ENCODE measurements at places on chromosomes 6 and 20.
A peak's percentile ranks its signal among the peaks of the same experiment; 100 is the strongest.

DNA sequence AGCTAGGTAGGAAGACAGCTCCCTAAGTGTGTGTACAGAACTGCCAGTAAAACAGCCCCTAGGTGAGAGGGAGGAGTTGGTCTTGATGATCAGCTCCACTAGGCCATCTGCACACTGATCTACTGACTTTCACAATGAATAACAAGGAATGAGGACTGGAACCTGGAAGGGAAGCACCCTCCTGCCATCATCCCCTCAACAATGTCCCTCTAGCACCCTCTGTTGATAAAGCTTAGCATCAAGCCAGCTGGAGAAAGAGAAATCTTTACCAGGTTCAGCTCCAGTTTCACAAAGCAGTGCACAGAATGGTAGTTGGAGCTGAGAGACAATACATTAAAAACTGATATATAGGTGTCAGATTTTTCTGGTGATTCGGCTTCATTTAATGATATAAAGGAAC is 57.2 kb upstream of the IRAK1BP1 start:
- DNase-seq, result peak; percentile 7

DNA sequence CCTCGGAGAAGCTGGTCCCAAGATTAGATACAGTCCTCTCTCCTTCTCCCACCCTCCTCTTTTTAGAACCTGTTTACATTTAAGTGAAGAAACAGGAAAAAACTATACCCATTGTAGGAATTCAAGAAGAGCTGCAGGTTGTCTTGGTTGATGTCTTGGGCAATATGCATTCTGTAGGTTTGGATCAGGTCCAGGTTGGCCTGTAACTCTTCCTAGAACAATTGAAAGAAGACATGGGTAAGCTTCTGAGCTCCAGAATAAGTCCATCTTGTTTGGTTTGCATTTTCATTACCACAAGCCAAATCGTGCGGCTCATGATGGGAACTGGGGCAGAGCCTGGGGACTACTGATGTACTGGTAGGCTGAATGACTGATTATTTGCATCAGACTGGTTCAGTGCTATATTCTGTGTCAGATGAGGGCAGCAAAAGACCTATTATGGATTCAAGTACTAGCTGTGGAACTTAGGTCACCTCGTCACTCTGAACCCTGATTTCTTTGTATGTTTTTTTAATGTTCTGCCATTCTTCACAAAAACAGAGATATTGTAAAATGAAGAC is 20.3 kb upstream of the SLA2 start:
- DNase-seq, result peak; percentile 62

GRCh38 chr6:11812951-11813350 is 34.3 kb upstream of the ADTRP start:
- no peak for DNase-seq

DNA sequence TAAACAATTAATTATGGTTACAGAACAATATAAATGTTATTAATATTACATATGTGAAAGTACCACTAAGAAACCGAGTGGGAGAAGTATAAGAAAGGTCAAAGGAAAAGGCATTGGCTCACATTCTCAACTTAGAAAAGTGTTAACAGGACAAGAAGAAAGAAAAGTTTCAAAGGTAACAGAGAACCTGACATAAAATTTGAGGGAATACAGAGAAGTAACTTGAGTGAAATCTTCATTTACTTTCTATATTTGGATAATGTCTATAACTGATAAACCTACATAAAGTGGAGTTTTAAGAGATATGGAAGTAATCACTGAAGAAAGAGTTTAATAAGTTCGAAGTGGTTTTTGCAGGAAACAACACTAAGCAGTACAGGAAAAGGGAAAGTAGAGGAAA is 30.1 kb downstream of the REPS1 start:
- DNase-seq, result no peak

- DNase-seq, result no peak
Observed at GRCh38 chr6:139882234-139882633, 507.8 kb upstream of the CITED2 start.

DNA sequence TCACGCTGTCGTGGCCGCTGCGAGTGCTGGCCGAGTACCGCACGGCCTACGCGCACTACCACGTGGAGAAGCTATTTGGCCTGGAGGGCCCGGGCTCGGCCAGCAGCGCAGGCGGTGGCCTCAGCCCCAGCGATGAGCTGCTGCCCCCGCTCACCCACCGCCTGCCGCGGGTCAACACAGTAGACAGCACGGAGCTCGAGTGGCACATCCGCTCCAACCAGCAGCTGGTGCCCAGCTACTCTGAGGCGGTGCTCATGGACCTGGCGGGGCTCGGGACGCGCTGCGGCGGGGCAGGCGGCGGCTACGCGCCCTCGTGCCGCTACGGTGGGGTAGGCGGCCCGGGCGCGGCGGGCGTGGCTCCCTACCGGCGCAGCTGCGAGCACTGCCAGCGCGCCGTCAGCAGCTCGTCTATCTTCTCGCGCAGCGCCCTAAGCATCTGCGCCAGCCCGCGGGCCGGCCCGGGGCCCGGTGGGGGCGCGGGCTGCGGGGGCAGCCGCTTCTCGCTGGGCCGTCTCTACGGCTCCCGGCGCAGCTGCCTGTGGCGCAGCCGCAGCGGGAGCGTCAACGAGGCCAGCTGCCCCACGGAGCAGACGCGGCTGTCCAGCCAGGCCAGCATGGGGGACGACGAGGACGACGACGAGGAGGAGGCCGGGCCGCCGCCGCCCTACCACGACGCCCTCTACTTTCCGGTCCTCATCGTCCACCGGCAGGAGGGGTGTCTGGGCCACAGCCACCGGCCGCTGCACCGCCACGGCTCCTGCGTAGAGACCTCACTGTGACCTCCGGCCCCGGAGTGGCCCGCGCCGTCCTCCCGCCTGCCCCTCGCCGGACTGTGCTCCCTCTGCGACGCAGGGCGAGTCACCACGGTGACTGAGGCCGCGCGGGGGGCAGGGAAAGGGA is 5.7 kb downstream of the TMEM151B start:
- DNase-seq, result peak; percentile 64

- no peak for DNase-seq
Observed at GRCh38 chr6:82957868-82958245, 107.8 kb downstream of the UBE3D start.

DNA sequence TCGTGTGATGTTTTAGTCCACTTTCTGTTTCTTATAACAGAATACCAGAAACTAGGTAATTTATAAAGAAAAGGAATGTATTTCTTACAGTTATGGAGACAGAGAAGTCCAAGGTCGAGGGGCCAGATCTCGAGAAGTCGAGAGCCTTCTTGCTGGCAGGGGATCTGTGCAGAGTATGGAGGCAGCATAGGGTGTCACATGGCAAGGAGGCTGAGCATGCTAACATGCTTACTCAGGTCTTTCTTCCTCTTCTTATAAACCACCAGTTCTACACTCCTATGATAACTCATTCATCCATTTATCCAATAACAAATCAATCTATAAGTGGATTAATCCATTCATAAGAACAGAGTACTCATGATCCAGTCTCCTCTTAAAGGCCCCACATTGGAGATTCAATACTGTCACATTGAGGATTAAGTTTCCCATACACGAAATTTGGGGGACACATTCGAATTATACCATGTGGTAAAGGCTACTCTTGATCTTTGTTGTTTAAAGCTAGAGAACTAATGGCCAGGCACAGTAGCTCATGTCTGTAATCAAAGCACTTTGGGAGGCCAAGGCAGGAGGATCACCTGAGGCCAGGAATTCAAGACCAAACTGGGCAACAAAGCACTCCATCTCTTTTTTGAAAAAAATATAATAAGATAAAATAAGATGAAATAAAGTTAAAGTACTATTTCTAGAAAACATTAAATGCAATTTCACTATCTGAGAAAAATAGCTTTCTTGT is 2.1 kb downstream of the GOPC start:
- peak; percentile 53 for DNase-seq

- no peak for DNase-seq
Observed at GRCh38 chr6:34032856-34033255, 113.0 kb downstream of the GRM4 start.

DNA sequence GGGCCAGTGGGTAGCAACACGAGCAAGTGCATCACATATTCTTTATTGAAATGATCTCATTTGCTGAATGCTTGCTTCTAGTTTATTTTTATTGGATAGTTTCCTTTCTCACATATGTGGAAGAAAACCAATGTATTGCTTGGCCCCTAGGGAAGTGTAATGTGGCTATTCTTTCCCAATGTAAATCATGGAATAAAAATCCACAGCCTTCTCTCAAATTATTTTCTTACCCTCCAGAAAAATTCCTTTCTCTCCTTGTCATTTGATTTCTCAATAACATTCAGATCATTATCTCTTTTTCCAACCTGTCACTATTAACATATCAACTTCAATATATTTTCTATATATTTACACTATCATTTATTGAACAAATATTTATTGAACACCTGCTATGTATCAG is 51.9 kb upstream of the PTPRK start:
- DNase-seq, result no peak

- peak; percentile 57 for DNase-seq
Observed at GRCh38 chr6:15682965-15683822, 20.4 kb upstream of the DTNBP1 start.

DNA sequence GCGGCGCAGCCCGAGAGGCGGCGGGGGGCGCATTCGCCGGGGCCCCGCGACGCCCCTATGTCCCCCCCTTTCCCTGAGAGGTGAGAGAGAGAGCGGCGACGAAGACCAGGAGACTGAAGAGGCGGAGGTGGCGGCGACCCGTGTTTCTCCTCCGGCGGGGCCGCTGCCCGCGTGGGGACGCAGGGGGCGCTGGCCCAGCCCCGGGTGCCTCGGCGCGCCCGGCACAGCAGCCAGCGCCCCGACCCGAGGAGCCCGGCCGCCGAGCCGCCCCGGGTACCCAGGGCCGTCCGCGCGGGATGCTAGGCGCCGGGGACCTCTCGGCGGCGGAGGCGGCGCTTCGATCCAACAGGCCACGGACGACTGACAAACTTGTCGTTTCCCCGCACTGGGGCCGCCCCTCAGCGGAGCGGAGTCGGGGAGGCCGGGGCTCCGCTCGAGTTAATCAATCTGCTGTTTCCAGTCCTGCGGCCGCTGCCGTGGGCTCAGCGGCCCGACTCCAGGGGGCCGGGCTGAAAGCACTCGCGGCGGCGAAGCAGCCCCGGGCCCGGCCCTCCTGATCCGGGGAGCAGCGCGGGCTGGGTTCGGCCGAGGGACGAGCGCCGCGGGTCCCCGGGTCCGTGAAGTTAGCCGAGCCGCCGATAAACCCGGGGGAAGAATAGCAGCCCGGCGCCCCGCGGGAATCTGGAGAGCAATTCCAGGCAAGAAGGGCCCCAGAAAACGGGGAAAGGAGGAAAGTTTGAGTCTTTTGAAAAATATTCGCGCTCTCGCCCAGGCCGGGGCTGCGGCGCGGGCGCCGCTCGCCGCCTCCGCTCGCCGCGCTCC is 631 bp downstream of the MDGA1 start:
- DNase-seq, result no peak

- no peak for DNase-seq
Observed at GRCh38 chr20:17059465-17059864, 167.4 kb upstream of the PCSK2 start.

- no peak for DNase-seq
Observed at GRCh38 chr6:104936766-104937535, 20.0 kb upstream of the LIN28B start.

DNA sequence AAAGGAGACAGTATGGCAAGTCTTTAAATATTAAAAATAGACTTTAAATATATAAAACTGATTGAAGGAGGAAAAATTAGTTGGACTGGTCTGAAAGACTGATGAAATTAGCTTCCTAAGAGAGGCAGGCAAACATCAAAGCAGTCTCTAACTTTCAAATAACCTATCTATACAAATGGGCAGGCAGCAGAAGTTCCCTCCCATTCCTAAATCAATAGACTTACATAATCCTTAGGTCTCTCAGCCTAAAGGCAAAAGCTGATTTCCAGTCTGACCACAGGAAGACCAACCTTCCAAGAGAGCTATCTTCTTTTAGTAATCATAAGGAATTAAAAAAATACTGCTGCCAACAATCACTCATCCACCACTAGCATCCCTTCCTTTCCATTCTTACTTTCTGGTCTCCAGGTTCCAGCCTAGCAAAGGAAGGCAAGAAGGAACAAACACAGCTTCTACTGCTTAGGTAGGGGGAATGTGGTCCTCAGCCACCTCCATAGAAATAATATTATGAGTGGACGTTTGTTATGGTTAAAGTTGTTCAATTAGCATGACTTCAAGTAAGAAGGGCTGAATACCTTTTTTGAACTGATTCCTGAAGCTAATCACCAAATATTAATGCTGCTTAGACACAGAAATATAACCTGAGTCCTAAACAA is 44.1 kb downstream of the SESN1 start:
- DNase-seq, result no peak

GRCh38 chr6:13048113-13048512 is 280.2 kb downstream of the TBC1D7 start:
- no peak for DNase-seq

DNA sequence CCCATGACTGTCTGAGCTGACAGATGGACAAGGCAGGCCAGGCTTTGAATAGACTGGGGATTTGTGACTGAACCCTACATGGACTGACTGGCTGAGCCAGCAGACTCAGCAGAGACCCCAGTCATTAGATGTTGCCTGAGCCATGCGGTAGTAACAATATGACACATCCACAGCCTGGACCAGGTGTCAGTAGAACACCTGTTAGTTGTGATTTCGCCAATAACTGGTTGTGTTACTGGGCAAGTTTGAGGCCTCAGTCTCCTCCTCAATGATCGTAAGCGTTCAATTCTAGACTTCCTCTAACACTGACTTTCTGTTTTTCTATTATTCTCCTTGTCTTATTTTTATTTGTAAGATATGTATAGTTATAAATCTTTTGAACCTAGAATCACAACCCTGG is 311.9 kb upstream of the MAP3K7 start:
- DNase-seq, result no peak

DNA sequence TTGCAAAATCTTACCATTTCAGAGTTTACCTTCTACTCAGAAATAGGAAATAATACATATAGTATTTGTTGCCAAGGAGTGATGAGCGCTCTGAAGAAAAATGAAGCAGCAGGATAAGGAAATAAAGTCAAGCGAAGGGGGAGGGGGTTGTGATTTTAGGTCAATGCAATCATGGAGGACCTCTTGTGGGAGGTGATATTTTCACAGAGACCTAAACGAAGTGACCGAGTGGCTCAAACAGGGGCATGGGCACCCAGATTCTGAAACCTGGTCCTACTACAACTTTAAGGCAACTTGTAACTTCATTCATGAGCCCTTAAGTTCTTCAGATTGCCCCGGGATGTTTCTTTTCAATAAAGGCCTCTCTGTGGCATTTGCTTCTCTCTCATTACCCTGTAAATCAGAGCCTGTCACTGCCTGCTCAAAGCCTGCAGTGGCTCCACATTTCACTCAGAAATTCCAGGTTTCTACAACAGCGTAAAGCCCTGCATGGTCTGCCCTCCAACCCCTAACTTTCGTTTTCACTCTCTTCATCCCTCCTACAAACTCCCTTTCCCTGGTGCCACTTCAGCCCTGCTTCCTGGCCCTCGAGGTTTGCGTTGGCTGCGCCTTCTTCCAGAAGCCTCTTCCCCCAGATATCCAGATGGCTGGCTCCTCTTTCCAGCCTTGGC is 162.7 kb downstream of the TBC1D7 start:
- DNase-seq, result no peak

GRCh38 chr6:17032988-17033634 is 68.7 kb upstream of the STMND1 start:
- DNase-seq, result no peak

- no peak for DNase-seq
Observed at GRCh38 chr6:89749918-89750317, 69.7 kb downstream of the MDN1 start.

GRCh38 chr20:40192081-40192480 is 497.0 kb downstream of the MAFB start:
- no peak for DNase-seq

- no peak for DNase-seq
Observed at GRCh38 chr6:1606780-1607515, 2.8 kb upstream of the FOXC1 start.

- DNase-seq, result no peak
Observed at GRCh38 chr6:9937031-9937763, 477.7 kb downstream of the TFAP2A start.

Measured in hematopoietic multipotent progenitor cell treated with erythropoietin and hydrocortisone succinate and interleukin-3 and kit ligand, for 4 days (in vitro differentiated cells).